ENCODE measurements at places on chromosomes 7 and 10. TPM values are rescaled to one million over a fixed set of nuclear protein-coding genes. Genes with fewer than 3 reads are reported as not detected.

DNA sequence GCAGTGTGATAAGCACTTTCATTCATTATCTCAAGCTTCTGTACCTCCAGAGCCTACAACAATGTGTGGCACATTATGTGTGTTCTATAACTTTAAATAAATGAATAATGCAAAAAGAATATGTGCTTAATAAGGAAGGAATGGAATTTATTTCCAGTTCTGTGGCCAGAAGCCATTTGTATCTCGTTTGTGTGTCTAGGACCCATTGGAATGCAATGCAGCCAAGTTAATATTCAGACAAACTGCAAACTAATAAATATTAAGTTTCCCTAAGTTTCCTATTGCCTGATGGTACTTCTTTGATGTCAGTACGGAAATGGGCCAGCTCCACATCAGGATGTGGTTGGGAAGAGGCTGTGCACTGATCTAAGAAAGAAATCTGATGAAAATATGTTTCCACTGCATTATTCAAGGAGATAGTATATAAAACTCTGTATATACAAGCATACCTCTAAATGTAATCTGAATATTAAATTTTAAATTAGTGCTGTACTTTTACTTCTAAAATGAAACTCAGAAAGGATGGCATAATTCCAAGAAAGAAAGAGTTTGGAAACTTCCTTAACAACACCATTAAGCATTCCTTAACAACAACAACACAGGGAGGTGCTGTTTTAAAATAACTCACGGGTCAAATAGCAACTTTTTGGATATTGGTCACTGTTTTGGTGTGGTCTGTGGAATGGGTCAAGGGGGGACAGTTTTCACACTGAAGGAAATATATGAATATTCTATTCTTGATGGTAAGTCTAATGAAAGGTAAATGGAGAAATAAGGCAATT is 29.4 kb upstream of the ANKRD30A start:
- H3K36me3 ChIP-seq: no peaks in the 10 kb centered on the region
- no peak for DNase-seq
- H3K27ac ChIP-seq: no peak overlapping the region
- H3K4me3 ChIP-seq: no peak overlapping the region
- H3K27me3 ChIP-seq: no peaks in the 10 kb centered on the region

- DNase-seq: no peak
- H3K4me3 ChIP-seq: no peak overlapping the region
- no peaks in the 10 kb centered on the region for H3K27me3 ChIP-seq
- no peak overlapping the region for H3K27ac ChIP-seq
- H3K4me1 ChIP-seq: no peaks in the 10 kb centered on the region
Measured at GRCh38 chr7:80095545-80095944, 39.1 kb upstream of the GNAI1 start.

- no peak for DNase-seq
- peaks cover 10% of the 10 kb centered on the region for H3K27me3 ChIP-seq
- no peaks in the 10 kb centered on the region for H3K4me1 ChIP-seq
- no peaks in the 10 kb centered on the region for H3K36me3 ChIP-seq
Measured at GRCh38 chr10:101560298-101561067, 27.6 kb downstream of the POLL start.

Gene CYREN
- 52.2 TPM for total RNA-seq

Gene TBX20
- total RNA-seq: not detected

Gene CLEC2L
- total RNA-seq: 0.50 TPM
